ENCODE measurements at places on chromosomes 3 and 15. TPM values are rescaled to one million over a fixed set of nuclear protein-coding genes. Genes with fewer than 3 reads are reported as not detected.
A peak's percentile ranks its signal among the peaks of the same experiment; 100 is the strongest.

- peak overlapping the region; percentile 19 for H3K27ac ChIP-seq
- H3K36me3 ChIP-seq = no peaks in the 10 kb centered on the region
- H3K4me3 ChIP-seq = no peak overlapping the region
- no peak for DNase-seq
These were observed 125.9 kb downstream of the LEKR1 start for GRCh38 chr3:156952011-156952410.

GRCh38 chr3:20573175-20573574 lies 387.2 kb upstream of the SGO1 start:
- H3K27me3 ChIP-seq = no peaks in the 10 kb centered on the region
- no peaks in the 10 kb centered on the region for H3K36me3 ChIP-seq
- no peak overlapping the region for H3K4me3 ChIP-seq
- no peak overlapping the region for H3K27ac ChIP-seq
- peaks cover 25% of the 10 kb centered on the region for H3K4me1 ChIP-seq

DNA sequence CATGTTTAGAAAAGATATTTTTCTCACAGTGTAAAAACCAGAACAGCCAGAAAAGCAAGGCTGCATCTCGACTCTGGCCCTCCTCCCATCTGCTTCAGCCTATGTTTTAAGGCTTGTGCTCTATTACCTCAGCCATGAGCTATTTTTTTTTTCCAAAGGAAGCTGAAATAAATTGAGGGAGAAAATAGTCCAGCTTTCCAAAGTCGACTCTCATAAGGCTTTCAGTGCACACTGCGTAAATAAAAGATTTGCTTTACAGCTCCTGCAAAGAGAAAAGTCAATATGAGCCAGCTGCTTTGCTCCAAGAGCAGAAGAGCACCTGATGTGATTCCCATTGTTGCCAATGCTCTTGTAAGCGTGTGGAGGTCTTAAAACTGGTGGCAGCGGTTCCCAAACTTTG lies 26.7 kb downstream of the SCG3 start:
- no peak for DNase-seq
- no peak overlapping the region for H3K4me3 ChIP-seq
- H3K27ac ChIP-seq = no peak overlapping the region
- peaks cover 20% of the 10 kb centered on the region for H3K27me3 ChIP-seq
- H3K4me1 ChIP-seq = no peaks in the 10 kb centered on the region
- no peaks in the 10 kb centered on the region for H3K36me3 ChIP-seq

- no peak overlapping the region for H3K4me3 ChIP-seq
- no peak overlapping the region for H3K27ac ChIP-seq
- DNase-seq = no peak
- H3K36me3 ChIP-seq = no peaks in the 10 kb centered on the region
- peaks cover 17% of the 10 kb centered on the region for H3K4me1 ChIP-seq
These were observed 65.9 kb upstream of the TNIK start for GRCh38 chr3:171526146-171526545.

DNA sequence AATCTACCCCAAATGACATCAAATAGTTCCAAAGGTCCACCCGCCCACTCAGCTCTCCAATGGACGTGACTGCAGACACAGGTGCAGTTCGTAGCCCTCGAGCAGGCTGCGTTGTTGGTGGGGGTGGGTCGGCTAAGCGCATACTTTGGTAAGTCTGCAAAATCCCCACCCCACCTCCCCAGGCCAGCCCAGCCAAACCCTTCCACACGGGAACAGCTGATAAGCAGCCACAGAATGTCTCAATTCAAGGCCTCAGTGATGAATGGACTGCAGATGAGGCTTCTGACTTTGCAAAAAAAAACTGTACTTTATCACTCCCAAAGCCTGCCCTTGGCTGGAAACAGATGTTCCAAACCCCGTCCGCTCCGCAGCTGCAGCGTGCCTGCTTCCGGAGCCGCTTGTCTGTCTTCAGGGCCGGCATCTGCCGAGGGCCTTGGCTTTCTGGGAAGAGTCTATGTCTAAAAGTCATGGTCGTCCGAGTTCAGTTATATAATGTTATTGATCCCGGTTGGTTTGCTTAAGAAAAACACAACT lies 38.2 kb downstream of the PCSK6 start:
- H3K36me3 ChIP-seq = no peaks in the 10 kb centered on the region
- H3K4me3 ChIP-seq = no peak overlapping the region
- H3K4me1 ChIP-seq = peaks cover under 1% of the 10 kb centered on the region
- no peak overlapping the region for H3K27ac ChIP-seq
- no peak for DNase-seq
- H3K27me3 ChIP-seq = peaks cover 11% of the 10 kb centered on the region

GRCh38 chr3:1600206-1600605 lies 498.5 kb upstream of the CNTN4 start:
- H3K27ac ChIP-seq = no peak overlapping the region
- no peak overlapping the region for H3K4me3 ChIP-seq
- no peaks in the 10 kb centered on the region for H3K4me1 ChIP-seq
- no peaks in the 10 kb centered on the region for H3K36me3 ChIP-seq

GRCh38 chr3:3800685-3801493 lies 1.7 kb downstream of the LRRN1 start:
- H3K36me3 ChIP-seq = no peaks in the 10 kb centered on the region
- peaks cover 21% of the 10 kb centered on the region for H3K4me1 ChIP-seq
- H3K27me3 ChIP-seq = peaks cover 53% of the 10 kb centered on the region
- no peak for DNase-seq

Gene NFKBIZ
- total RNA-seq = 17.6 TPM

GRCh38 chr3:71304684-71305083 lies 278.8 kb downstream of the FOXP1 start:
- DNase-seq = no peak
- peaks cover 99% of the 10 kb centered on the region for H3K4me1 ChIP-seq
- no peaks in the 10 kb centered on the region for H3K36me3 ChIP-seq
- H3K4me3 ChIP-seq = peak overlapping the region; percentile 83
- H3K27ac ChIP-seq = peak overlapping the region; percentile 94

DNA sequence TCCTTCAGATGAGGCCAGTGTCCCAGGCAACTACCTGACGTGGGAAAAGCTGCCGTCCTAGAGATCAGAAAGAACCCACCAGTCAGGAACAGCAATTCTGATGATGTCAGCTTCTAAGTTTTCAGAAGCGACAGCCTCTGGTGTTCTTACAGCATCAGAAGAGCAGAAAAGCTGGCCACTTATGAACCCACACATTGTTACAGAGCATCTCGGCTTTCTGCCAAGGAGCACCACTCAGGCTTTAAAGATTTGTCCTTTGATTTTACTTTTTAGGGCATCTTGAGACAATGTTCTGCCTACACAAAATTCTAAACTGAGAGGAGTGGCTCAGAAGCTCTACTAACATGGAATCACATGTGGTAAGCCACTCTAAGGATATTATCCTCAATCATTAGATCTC lies 49.7 kb upstream of the BOC start:
- DNase-seq = no peak
- H3K36me3 ChIP-seq = no peaks in the 10 kb centered on the region
- no peaks in the 10 kb centered on the region for H3K27me3 ChIP-seq
- H3K4me3 ChIP-seq = no peak overlapping the region
- H3K4me1 ChIP-seq = peaks cover 5% of the 10 kb centered on the region
- H3K27ac ChIP-seq = no peak overlapping the region

Gene GTPBP8
- total RNA-seq = 15.2 TPM

DNA sequence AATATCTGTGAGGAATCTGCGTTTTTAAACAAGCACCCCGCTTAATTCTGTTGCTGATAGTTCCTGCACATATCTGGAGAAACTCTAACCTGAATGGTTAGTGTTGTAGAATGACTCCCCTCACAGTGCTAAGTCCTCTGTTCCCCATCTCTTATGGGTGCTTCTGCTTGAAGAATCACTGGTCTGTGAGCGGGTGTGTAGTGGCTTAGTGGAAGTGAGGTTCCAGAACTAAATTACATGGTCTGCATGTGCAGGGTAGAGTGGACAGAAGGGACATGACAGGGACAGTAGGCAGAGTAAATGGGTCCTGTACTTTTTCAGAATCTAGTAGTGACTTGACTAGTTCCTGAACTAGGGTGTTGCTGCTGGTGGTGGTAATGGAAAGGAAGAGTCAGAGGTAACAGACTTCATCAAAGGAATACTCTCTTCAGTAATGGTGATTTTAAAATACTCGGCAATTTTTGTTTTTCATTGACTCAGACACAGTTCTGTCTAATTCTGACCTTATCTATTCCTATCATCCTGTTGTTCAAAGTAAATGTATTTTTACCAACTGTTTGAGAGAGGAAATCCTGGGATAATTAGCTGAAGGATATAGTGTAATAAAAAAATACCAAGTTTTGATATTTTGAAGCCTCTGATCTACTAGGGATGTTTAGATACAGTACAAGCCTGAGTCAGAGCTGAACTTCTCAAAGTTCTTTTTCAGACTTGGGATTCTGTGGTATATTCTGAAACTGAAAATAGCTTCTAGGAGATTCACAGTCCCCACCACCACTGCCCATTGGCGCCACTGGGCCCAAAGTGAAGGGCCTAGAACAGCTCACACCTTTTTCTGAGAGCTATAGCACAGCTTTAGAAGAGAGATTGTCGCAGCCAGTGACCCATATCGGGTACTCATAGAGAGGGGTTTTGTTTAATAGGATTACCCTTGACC lies 55.5 kb downstream of the FNDC3B start:
- peaks cover 81% of the 10 kb centered on the region for H3K4me1 ChIP-seq
- DNase-seq = no peak
- no peaks in the 10 kb centered on the region for H3K27me3 ChIP-seq
- H3K36me3 ChIP-seq = peaks cover 2% of the 10 kb centered on the region
- H3K27ac ChIP-seq = peak overlapping the region; percentile 89

Gene SAMMSON
- 0.39 TPM for total RNA-seq

- no peak overlapping the region for H3K4me3 ChIP-seq
- no peaks in the 10 kb centered on the region for H3K27me3 ChIP-seq
- H3K4me1 ChIP-seq = peaks cover 29% of the 10 kb centered on the region
- no peak overlapping the region for H3K27ac ChIP-seq
These were observed 1.8 kb upstream of the IQGAP1 start for GRCh38 chr15:90386221-90386620.

Gene PPM1L
- 8.5 TPM for total RNA-seq

DNA sequence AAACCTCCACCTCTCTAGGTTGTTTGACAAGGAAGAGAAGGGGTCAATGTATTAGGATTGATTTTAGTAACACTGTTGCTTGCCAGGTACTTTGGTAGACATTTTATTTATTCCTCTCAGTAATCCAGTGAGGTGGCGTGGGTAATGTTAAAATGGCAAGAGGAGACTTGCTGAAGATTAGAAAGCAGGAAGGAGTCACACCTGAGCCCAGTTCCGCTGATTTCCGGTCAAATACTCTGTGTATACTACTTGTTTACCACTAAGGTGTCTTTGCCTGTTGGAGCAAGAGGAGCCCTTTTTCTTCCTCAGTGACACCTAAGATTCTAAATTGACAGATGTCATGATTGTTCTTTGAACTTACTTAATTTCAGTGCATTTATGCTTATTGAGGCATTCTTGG lies 1.7 kb downstream of the OXNAD1 start:
- no peak for DNase-seq
- no peak overlapping the region for H3K27ac ChIP-seq
- H3K36me3 ChIP-seq = peaks cover 3% of the 10 kb centered on the region
- peaks cover 33% of the 10 kb centered on the region for H3K4me1 ChIP-seq

Gene ACAN
- total RNA-seq = 171 TPM

Gene AKAP13
- 81.3 TPM for total RNA-seq

GRCh38 chr3:61269435-61269834 lies 18.2 kb upstream of the FHIT start:
- H3K4me3 ChIP-seq = no peak overlapping the region
- peaks cover 18% of the 10 kb centered on the region for H3K27me3 ChIP-seq
- H3K36me3 ChIP-seq = no peaks in the 10 kb centered on the region
- H3K27ac ChIP-seq = no peak overlapping the region
- DNase-seq = no peak
- no peaks in the 10 kb centered on the region for H3K4me1 ChIP-seq

Gene TMEM62
- 10.2 TPM for total RNA-seq

- peaks cover 6% of the 10 kb centered on the region for H3K27me3 ChIP-seq
- H3K36me3 ChIP-seq = no peaks in the 10 kb centered on the region
- no peaks in the 10 kb centered on the region for H3K4me1 ChIP-seq
- H3K4me3 ChIP-seq = no peak overlapping the region
- no peak for DNase-seq
- H3K27ac ChIP-seq = no peak overlapping the region
These were observed 94.1 kb upstream of the MRPL3 start for GRCh38 chr3:131596884-131597283.

- no peak overlapping the region for H3K4me3 ChIP-seq
- peaks cover 2% of the 10 kb centered on the region for H3K36me3 ChIP-seq
- no peak for DNase-seq
- H3K27ac ChIP-seq = no peak overlapping the region
These were observed 116.9 kb upstream of the NMNAT3 start for GRCh38 chr3:139794469-139795265.

GRCh38 chr3:133230195-133230594 lies 169.7 kb upstream of the BFSP2 start:
- no peak overlapping the region for H3K27ac ChIP-seq
- H3K36me3 ChIP-seq = no peaks in the 10 kb centered on the region
- no peak overlapping the region for H3K4me3 ChIP-seq
- no peak for DNase-seq

DNA sequence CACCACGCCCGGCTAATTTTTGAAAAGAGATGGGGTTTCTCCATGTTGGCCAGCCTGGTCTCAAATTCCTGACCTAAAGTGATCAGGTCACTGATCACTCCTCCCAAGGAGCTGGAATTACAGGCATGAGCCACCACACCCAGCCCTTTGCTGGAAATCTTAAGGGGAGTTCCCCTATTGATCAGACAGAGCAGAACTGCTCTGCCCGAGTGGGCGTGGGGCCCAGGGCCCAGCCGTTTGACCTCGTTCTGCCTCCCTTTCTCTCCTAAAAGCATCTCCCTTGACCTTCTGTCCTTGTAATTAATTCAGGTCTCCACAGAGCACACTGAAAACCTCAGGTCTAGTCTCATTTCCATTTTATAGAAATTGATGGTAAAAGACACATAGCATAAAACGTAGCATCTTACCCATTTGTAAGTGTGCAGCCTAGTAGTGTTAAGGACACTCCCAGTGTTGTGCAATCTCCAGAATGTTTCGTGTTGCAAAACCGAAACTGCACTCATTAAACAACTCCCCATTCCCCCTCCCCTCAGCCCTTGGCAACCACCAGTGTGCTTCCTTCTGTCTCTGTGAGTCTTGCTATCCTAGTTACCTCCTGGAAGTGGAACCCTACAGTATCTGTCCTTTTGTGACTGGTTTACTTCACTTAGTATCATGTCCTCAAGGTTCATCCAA lies 89.3 kb downstream of the SLCO3A1 start:
- no peak overlapping the region for H3K4me3 ChIP-seq
- H3K27me3 ChIP-seq = peaks cover 29% of the 10 kb centered on the region
- no peak for DNase-seq
- no peaks in the 10 kb centered on the region for H3K36me3 ChIP-seq
- H3K4me1 ChIP-seq = peaks cover 4% of the 10 kb centered on the region

Data from chondrocyte (in vitro differentiated cells).